GM12878 (cell line): ENCODE measurements at places on chromosomes 6 and 20.
A peak's percentile ranks its signal among the peaks of the same experiment; 100 is the strongest.

DNA sequence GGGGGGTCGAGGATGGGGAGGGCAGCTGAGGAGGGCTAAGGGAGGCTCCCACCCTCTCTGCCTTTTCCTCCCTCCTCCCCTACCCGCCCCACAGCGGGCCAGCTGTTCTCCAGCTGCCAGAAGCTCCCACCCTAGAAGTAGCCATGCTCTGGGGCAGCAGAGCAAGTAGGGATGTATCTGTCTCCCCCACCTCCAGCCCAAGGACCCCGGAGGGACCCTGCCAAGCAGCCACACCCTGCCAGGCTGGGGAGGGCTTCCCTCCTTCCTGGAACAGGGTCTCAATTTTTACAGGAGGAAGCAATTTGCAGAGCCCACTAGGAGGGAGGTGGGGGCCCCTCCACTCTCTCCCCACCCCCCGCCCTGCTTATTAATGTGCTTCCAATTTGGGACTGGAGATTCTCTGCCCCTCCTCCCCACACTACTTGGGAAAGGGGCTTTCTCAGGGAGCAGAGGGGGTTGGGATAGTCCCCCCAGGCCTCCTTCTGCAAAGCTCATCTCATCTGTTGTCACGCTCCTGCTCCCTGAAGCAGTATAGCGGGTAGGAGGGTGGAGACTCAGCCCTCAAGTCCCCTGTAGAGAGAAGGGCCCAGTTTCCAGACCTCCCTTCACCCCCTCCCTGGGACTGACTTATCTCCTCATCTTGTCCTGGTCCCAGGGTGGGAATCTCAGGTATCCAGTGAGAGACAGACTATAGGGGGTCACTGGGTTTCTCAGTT, 4.5 kb downstream of the TEAD3 start:
- no peak for DNase-seq

DNA sequence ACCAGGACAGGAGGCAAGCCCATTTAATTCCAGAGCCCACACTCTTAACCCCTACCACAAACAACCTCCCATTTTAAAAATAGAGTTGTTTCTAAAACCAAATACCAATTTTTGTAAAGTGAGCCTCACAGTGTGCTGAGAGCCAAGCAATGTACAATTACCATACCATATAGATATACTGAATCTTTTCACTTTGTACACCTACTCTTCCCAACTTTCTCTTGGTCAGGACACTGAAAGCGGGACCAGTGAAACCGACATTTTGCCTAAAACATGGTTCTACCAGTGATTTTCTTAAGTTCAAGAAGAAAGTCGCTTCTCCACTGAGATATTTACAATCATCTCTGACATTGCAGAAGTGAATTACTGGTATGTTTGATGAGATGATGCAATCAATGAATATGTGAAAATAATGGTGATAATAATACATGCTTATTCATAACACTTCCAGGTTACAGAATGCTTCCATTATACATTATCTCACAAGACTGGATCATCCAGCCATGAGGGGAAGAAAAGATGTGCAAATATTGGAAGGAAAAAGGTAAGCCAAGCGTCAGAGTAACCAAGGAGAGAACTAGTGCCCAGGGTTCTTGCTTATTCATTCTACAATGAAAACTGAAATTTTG, 74.1 kb downstream of the HIVEP2 start:
- no peak for DNase-seq

- no peak for DNase-seq
Observed at GRCh38 chr6:125584468-125584939, 164.9 kb upstream of the HEY2 start.

DNA sequence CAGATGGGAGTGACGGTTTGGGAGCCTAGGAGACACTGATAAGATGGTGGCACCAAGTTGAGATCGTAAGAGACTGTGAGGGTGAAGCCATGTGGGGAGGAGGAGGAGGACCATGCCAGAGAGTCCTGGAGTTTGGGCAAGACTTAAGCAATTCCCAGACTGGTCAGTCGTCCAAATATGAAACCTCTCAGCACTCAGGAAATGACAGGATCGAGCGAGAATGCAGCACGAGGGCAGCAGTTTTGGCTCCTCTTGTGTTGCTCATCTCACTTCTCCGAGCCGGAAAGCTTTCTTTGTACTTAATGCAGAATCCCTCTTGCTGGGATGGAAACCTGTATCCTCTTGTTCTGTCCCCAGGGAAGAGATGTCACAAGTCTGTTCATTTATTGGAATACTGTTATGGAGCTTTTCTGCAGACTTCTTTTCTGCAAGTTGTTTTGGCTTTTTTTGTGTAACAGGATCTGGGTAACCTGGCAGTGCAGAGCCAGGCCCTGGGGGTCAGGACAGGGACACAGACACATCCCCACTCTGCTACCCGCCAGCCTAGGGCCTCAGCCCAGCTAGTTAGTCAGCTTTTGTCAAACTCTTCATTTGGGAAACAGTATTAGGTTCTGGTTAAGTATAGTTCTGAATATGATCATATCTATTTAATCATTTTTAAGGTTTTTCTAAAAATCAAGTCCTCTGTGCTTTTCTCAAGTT, 34.3 kb downstream of the FNDC1 start:
- no peak for DNase-seq

- no peak for DNase-seq
Observed at GRCh38 chr6:89221129-89221528, 4.0 kb upstream of the GABRR1 start.

DNA sequence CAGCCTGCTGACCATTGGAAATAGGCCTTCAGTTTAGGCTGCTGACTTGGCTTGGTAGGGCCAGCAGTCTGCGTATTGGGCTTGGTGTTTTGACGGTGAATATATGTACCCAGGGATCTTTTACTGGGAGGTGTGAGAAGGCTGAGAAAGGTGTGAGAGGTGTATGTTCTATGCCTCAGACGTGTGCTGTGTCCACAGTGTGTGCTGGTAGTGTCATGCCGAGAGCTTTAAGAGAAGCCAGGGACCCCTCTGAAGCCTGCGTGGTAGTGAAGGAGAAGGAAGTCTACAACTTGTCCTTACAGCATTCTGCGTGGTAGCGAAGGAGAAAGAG, 2.1 kb downstream of the SS18L1 start:
- no peak for DNase-seq

DNA sequence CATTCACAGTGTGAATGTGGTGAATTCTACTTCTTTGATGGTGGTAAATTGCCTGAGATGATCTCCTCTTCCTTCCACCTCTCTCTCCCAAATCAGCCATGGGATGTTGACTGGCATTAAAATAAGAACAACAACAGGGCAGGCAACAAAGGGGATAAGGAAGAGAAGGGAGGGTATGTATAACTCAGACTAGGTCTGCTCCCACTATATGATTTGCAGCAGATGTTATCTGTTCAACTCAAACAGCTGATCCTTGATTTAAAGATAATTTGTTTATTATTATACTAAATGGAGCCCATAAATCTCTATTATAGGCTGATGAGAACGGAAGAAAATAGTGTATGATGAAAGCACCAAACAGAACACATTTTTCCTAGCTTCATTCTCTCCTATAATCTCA, 262.0 kb downstream of the BTBD3 start:
- DNase-seq = no peak

DNA sequence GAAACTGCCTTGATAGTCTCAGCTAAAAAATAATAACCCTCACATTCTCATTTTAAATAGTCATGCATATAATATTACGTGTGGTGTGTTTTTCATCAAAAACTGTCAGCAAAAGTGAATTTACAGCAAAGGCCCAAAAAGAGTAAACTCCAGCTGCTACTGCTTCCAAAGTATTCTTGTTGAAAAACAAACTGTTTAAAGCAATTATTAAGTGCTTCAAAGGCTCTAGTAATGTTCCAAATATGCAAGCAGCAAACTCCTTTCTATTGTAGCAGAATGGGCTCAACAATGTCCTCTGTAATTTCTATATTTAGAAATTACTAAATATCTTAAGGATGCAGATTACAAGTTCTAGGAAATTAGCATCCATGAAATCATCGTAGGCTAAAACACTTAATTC, 280.0 kb upstream of the TBX18 start:
- no peak for DNase-seq

DNA sequence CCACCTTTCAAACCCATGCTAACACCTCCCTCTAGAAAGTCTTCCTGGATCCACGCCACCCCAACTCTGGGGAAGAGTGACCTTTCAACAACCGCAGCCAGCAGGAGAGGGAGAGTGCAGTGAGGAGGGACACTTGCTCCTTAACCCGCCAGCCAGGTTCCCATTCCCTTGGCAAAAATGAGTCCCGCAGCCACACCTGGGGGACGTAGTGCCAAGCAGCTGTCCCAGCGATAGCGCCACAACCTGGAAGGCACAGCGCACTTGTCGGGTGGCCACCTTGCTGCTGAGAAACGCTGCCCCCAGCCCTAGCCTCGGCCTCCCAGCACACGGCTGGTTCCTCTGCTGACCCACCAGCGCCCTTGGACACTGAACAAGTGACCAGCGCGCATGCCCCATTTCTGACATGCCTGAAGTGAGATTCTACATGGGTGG, 119.3 kb downstream of the JPH2 start:
- DNase-seq = no peak

GRCh38 chr6:101400326-101401135, 7.0 kb downstream of the GRIK2 start:
- no peak for DNase-seq

DNA sequence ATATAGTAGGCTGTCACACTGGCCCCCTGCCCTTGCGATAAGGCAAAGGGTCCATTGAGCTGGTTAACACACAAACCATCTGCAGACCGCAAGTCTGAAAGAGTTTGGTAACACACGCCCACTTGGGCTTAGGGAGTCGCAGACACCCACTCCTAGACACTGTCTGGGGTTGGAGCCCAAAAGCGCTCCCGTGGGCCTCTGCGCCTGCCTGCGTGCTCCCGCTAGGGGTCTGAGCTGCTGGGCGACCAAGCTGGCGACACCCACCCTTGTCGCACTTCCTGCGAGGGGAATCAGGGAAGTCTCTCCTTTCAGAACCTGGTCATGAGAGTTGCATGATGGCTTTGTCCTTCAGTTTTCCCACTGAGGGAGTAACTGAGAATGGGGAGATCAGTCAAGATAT, 653.0 kb downstream of the HTR1B start:
- DNase-seq = no peak

DNA sequence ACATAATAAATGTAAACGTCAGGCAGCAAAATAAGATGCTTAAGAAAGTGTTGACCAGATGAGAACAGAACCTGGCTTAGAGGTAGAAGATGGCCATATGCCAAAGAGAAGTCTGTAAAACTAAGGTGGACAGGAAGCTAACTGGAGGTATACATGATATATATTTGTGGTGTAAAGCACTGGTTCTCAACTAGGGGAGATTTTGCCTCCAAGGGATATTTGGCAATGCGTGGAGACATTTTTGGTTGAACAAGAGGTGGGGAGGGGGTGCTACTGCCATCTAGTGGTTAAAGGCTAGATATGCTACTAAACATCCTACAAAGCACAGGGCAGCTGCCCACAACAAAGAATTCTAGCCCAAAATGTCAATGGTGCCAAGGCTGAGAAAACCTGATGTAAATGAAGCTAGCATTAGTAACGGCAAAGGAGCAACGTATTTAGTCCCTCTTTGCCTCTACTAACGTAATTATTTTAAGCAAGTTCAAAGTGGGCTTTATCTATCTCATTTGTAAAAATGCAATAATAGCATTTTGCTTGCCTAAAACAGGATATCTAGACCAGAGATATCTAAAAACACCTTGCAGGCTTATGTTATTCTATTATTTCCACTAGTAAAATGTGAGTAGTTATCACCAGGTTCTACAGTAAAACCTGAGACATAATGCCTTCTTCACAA, 182.6 kb downstream of the RNGTT start:
- DNase-seq = peak; percentile 63

GRCh38 chr20:58945965-58946631, 35.0 kb upstream of the NELFCD start:
- no peak for DNase-seq

GRCh38 chr6:29516108-29516507, 28.4 kb upstream of the MAS1L start:
- no peak for DNase-seq

DNA sequence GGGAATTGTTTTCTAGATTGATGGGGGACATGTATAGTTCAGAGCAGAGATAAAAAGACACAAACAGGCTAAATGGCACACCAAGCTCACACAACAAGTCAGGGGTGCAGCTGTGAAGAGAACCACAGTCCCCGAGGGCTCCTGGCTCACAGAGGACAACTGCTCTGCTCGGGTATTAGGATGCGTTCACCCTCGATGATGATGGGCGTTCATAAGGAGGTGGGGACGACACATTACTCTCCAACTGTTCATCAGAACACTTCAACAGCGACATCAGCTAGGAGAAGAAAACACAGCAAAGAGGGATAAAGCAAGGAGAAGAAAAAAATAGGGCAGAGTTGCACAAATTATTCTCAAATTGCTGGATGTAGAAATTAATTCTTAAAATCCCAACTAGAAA, 174.8 kb upstream of the RREB1 start:
- DNase-seq = no peak

DNA sequence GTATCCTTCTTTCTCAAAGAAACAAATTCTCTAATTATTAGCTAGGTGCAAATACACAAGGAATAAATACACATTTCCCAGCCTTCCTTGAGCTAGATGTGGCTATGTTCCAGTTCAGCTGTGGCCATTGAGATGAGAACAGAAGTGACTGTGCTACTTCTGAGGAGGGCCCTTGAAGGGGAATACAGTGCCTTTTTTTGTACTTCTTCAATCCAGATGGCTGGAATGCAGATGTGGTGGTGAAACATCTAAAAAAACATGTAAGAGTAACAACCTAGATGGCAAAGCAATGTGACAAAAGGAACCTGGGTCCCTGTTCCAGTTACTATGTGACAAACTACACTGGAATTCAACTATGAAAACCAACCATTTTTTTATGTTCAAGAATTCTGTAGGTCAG, 115.4 kb upstream of the DST start:
- no peak for DNase-seq

GRCh38 chr20:51583499-51583898, 41.0 kb upstream of the NFATC2 start:
- DNase-seq = no peak

DNA sequence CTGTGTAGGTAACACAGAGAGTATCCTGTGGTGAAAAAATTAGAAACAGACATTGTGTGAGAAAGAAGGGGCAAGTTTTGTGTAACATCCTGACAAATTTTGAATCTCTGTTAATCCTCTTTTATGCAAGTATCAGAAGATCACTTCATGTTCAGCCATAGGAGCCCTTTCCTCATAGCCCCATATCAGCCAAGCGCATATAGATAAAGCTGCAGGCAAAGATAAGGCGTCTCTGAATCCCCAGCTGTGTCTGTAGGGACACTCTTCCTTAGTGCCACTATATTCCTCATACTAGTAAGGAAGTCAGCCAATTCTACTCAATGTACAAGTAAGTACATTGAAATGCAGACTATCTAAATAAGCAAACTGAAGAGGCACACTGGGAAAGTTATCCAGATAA, 22.3 kb downstream of the HTR1E start:
- DNase-seq = no peak

- DNase-seq = no peak
Observed at GRCh38 chr6:148501178-148501590, 158.5 kb downstream of the SASH1 start.
